ENCODE measurements at places on chromosomes 5 and 9.

DNA sequence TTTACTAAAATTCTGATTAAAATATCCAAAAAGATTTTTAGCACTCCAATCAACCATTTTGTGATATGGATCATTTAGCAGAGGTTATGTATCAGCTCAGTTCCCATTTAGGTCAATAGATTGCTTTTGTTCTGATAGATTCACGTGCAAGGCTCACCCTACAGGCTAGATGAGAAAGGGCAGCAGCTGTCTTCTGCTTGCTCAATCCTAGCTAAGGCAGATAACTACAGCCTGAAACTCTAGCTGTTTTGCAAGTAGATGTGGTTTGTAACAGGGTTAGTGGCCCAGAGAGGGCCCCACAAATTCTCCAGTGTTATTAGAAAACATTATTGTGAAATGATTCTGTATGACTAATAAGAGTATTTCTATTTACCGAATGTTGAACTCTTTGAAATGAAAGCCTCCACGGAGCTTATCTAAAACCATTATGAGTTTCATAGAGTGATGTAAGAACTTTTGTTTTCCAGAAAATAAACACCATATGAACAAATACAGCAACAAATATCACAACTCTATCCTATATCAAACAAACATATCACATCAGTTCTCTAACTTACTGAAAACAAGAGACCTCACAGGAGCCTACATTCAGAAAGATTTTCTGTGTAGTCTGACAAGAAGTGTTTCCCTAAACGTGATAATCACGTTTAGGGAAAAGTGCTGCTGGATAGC lies 841.9 kb upstream of the ACO1 start:
- DNase-seq = peak; percentile 4

DNA sequence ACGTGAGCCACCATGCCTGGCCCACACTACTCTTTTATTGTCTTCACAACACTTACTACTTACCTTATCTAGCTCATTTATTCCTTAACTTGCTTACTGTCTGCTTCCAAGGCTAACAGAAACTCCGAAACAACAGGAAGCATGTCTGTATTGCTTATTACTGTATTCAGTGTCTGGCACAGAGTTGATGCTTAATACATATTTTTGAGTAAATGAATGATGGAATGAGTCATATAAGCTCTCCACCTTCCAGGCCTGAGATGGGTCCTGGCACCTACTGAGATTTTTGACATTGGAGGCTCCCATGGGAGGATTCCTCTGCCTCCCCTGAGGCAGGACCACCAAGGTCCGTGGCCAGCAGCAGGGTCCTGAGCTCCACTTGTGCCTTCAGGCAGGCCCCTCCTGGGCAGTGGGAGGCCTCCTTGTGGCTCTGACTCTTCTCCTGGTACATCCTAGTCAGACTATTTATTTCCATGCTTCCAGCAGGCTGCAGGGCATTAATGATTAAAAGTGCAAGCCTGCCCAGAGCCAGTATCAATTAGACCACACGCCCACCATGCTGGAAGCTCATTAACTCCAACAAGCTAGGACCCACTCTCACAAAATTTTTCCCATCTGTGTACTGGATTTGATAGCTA lies 76.5 kb upstream of the CTNNA1 start:
- no peak for DNase-seq

GRCh38 chr9:77834898-77835488 lies 186.9 kb upstream of the GNA14 start:
- DNase-seq = no peak

- no peak for DNase-seq
Measured at GRCh38 chr9:76219560-76220151, 174.6 kb downstream of the RFK start.
